ENCODE measurements at places on chromosomes 11 and 22.
A peak's percentile ranks its signal among the peaks of the same experiment; 100 is the strongest.

- no peak for DNase-seq
Observed at GRCh38 chr11:107660066-107660465, 51.8 kb downstream of the SLN start.

GRCh38 chr11:43997022-43997660, 50.6 kb upstream of the ACCSL start:
- no peak for DNase-seq

GRCh38 chr22:37301144-37301830, 19.0 kb downstream of the CYTH4 start:
- no peak for DNase-seq

- peak; percentile 68 for DNase-seq
Observed at GRCh38 chr11:67437082-67437808, at the start of gene PTPRCAP. Gene PTPRCAP (minus strand): TSS chr11:67437682. CDS start chr11:67437619, 63 bp downstream.

DNA sequence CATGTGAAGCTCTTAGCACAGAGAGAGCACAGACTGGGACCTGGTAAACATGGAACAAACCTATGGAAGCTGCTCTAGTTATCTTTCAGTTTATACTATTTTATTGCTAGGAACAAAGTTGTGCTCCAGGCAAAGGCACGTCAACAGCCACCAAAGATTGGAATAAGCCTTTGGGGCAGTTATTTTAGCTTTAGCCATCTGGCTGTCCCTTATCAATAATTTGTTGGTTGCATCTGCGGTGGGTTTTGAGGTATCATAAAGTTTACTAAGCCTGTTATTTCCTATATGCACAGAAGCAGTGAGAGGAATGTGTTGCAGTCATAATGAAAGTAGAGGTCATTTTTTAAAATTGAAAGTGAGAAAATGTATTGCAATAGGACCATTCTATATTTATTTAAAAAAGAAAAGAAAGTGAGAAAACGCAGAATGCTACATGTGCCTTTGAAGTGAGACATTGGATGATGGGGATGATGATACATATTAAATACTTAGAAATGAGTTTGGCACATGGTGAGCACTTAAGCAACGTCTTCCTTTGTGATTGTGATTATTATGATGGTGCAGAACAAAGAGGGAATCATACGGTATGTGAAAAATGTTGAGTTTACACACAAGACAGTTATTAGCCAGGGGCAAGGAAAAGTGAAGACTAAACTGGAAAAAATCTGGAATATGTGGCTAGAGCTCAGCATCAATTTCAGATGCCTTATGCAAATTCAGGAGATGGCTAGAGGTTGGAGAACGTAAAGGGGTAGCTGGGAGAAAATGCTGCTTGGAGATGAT, 58.3 kb downstream of the PRR5L start:
- DNase-seq, result no peak

GRCh38 chr11:19672586-19673206, 39.9 kb upstream of the NAV2 start:
- no peak for DNase-seq

DNA sequence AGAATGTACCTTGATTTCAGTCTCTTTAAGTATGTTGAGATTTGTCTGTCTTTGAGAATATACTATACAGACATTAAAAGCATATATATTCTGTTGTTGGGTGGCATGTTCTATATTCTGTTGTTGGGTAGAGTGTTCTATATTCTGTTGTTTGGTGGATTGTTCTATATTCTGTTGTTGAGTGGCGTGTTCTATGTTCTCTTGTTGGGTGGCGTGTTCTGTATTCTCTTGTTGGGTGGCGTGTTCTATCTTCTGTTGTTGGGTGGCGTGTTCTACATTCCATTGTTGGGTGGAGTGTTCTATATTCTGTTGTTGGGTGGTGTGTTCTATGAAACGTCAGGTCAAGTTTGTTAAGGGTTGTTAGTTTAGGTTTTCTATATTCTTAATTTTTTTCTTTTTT, 27.1 kb upstream of the CTTN start:
- DNase-seq, result no peak

GRCh38 chr11:69531071-69531716, 49.7 kb downstream of the LINC01488 start:
- DNase-seq, result no peak

DNA sequence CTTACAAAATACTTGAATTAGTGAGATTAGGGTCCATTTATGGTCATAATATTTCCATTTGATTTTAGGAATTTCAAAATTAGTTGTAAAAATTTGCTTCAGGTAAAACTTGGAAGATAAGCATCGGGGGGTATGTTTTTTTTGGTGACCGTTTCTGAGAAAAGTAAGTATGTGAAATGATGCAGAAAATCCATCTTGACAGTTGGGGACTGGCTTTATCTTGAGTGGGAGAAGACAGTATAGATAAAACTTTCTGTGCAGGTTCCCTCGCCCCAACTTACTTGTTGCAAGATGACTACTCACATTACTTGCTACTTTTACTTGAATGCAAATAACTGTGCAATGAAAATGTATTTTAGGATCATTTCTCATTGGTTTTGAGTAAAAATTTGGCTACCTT, 49.5 kb downstream of the DNAJC24 start:
- DNase-seq, result no peak

GRCh38 chr11:103327721-103328120, 218.5 kb downstream of the DYNC2H1 start:
- no peak for DNase-seq

- no peak for DNase-seq
Observed at GRCh38 chr11:106496677-106497076, 419.2 kb downstream of the AASDHPPT start.

DNA sequence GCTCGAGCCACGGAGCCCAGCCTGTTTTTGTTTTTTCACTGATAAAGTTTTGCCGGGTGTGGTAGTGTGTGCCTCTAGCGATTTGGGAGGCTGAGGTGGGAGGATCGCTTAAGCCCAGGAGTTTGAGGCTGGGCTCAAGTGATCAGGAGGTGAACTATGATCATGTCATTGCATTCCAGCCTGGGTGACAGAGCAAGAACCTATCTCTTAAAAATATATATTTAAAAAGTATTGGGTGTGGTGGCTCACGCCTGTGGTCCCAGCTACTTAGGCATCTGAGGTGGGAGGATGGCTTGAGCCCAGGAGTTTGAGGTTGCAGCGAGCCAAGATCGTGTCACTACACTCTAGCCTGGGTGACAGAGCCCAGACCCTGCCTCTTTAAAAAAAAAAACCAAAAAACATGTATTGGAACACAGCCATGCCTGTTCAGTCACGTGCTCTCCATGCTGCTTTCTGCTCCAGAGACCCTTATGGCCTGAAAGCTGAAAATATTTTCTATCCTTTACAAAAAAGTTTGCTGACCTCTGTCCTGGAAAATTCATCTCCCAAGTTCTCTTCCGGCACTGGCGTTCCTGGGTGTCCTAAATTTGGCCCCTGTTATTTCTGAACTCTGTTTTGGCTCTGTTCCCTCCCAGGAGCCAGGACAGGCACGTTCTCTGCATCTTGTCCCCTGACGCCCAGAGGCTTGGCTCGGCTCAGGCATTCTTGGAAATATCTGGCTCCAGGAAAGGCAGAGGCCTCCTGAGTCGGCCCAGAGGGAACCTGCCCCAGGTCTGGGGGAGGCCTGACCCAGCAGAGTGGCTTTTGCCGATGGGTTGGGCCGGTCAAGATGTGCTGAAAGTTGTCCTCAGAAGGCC, 61.3 kb upstream of the PPP6R3 start:
- DNase-seq, result no peak

DNA sequence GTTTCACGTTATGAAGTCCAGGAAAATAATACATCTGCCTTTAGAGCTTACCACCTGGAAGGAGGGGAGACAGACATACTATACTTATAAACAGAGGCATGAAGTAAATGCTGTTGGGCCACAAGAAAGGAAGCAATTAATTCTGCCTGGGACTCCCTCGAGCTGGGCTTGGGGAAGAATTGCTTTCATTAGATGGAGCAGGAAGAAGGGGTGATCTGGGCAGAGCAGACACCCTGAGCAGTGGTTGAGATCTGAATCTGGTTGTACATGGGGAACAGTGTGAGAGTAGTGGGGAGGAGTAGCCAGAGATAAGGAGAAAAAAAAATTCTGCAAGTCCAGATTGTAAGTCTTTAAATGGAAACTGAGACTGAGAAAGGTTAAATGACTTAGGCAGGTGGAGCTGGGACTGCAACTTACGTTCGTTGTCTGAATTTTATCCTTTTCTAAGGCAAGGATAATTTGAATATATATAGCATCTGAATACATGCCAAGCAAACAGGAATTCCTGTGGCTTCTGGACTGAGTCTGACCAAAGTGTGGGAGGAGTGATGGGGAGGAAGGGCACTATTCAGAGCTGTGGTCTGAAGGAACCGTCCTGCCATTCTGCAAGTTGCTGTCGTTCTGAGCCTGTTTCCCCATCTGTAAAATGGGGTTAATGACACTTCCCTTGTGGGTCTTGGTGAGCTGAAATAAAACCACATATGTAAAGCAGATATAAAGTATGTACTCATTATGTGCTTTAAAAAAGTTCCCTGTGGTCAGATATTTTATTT, 7.9 kb downstream of the NCAM1 start:
- no peak for DNase-seq

DNA sequence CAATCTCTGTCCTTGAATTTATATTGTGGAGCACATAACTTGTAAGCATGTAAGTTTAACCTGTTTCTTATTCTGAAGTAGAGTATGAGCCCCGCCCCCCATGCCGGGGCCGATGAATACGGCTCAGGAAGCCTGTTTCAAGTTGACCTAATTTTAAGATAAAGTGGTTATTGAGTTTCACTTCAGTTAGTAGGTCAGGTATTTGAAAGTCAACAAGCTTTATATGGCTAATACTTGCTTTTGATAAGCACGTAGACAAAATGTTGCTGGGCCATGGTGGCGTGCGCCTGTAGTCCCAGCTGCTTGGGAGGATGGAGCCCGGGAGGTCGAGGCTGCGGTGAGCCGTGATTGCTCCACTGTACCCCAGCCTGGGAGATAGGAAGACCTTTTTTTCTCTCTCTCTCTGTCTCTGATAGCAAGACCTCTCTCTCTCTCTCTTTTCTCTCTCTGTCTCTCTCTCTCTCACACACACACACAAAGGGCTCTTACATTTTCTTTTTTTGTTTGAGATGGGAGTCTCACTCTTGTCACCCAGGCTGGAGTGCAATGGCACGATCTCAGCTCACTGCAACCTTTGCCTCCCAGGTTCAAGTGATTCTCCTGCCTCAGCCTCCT, 14.4 kb downstream of the YWHAH start:
- DNase-seq, result no peak

GRCh38 chr11:98300719-98301118, 720.0 kb upstream of the CNTN5 start:
- DNase-seq, result no peak

- DNase-seq, result no peak
Observed at GRCh38 chr11:95135155-95135554, 45.5 kb downstream of the ENDOD1 start.

All from activated T-helper 1 cell treated with anti-CD3 and anti-CD28 coated beads, Interleukin-2, amount 50 U/mL, for 16 hours (primary cell).